RCC 7860 (cell line): ENCODE measurements at places on chromosomes 6 and 20.
A peak's percentile ranks its signal among the peaks of the same experiment; 100 is the strongest.

GRCh38 chr6:13725570-13725969, 13.9 kb upstream of the RANBP9 start:
- DNase-seq, result peak; percentile 22

- DNase-seq, result no peak
These were observed 57.4 kb upstream of the FOXC1 start for GRCh38 chr6:1552296-1552761.

- DNase-seq, result no peak
These were observed 845 bp downstream of the HLA-DPA1 start for GRCh38 chr6:33072508-33073100.

GRCh38 chr20:24640686-24641085, 171.3 kb downstream of the SYNDIG1 start:
- DNase-seq, result no peak

DNA sequence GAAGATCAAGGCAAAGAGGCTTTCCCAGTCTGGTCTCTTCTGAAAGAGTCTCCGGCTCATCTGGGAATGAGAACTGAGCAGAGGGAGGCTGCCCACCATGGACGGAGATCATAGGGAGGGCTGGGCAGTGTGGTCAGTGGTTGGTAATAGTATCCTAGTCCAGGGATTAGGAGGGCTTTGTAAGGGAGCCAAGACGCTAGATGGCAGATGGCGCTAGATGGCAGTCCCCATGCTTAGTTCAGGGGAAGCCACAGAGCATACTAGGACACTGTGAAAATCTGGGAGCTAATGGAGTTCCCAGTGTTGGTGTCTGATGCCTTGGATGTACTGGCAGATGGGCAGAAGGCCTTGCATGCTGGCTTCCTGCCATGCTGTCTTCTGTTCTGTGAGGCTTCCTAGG, 21.7 kb upstream of the DAAM2 start:
- DNase-seq, result no peak

DNA sequence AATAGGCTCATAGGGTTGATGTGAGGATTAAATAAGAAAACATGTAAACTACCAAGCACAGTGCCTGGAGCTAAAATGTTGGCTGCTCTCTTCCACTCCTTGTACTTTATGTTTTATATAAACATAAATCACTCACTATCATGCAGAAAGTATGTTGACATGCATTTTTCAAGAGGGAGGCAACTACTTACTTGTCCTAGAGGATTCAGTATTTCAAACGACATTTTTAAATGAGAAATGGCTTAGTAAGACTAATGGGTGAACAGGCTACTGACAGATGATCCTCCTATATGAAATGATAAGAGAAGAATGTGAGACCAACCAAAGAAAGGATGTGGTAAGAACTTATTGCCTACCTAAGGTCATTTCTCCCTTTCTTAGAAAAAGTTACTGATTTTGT, 21.0 kb downstream of the LATS1 start:
- no peak for DNase-seq

- peak; percentile 48 for DNase-seq
These were observed 95.6 kb downstream of the JARID2 start for GRCh38 chr6:15341311-15342001.

DNA sequence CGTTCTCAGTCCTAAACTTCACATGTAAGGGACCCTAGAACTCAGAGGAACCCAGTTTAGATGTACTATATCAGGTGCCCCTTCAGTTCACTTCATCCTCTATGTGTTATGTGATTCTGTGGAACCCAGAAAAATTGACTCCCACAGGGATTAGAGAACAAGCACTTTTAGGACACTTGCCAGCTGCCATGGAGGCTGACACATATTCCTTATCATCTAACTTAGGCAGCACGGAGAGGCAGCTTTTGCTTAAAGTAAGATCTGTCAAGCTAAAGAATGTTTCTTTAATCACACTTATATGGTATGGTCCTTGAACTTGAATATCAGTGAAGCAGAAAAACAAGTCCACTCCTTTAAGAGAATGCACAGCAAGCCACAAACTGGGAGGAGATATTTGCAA, 701.5 kb upstream of the ID4 start:
- no peak for DNase-seq

GRCh38 chr6:137217801-137218472, 1.2 kb downstream of the IFNGR1 start:
- DNase-seq, result no peak

- no peak for DNase-seq
These were observed 117.8 kb upstream of the NEDD9 start for GRCh38 chr6:11350294-11350693.

DNA sequence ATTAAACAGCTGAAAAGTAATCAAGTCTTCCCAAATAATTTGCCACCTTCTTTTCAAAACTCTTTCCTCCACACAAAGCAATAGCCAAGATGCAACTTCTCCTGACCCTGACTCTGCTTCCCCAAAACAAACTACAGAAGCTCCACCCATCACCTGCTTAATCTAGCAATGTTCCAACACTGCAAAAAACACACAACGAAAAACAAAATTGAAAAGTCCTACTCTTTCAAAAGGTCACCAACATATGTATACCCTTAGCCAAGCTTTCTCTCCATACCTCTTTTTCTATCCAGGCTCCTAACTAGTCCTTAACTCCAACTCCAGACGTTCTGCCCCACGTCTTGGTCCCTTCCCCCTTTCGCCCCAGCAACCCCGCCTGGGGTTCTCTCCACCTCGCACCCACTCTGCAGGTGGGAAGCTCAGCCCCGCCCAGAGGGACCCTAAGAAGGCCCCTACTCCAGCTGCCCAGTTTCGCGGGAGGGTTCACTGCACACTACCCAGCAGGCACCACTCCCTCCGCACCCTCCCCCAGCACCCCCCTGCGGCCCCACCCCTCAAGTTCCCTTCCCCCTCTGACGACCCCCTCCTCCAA, 717 bp downstream of the CSNK2A1 start:
- DNase-seq, result no peak

DNA sequence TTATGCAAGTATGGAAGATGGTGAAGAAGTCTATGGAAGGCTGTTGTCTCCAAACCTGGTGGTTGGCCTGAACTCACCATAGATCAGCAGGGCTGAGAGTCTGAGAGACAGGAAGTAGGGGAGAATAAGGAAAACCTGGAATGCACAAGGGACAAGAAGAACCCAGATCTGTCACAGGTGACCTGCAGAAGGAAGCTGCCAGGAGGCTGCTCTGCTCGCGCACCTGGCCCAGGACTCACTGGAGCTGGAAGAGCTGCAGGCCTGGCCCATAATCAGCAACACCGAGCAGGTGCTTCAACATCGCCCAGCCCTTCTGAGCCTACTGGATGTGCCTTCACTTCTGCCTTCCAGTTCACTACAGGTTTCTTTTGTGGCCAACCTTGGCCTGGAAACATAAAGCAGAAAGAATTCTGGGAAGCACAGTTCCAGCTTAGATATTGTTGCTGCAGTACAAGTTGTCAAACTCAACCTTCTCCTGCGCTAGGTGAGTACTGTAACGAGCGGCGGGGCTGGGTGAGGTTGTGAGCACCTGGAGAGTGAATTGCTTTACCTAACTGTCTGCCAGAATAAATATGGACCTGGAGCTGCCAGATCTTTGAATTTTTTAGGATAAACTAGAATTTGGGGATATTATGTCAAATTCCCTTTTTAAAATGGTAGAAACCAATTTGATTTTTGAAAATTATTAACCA, 82.4 kb downstream of the CDH26 start:
- DNase-seq, result no peak

- DNase-seq, result no peak
These were observed 3.9 kb downstream of the ZFP57 start for GRCh38 chr6:29676981-29677601.

DNA sequence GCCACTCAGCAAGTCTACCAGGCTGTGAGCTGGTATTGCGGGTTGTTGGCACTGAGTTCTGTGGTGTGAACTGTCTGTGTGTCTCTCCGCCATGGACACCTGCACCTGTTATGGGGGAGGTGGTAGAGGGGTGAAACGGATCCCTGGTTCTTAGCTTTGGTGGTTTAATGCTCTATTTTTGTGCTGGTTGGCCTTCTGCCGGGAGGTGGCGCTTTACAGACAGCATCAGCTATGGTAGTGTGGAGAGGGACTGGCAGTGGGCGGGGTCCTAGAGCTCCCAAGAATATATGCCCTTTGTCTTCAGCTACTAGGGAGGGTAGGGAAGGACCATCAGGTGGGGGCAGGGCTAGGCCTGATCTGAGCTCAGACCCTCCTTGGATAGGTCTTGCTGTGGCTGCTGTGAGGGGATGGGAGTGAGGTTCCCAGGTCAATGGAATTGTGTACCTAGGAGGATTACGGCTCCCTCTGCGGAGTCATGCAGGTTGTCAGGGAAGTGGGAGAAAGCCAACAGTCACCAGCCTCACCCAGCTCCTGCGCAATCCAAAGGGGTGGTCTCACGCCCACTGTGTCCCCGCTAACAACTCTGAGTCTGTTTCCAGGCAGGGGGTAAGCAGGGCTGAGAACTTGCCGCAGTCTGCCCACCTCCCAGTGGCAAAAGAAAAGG, 154.3 kb downstream of the CCDC170 start:
- DNase-seq, result no peak

DNA sequence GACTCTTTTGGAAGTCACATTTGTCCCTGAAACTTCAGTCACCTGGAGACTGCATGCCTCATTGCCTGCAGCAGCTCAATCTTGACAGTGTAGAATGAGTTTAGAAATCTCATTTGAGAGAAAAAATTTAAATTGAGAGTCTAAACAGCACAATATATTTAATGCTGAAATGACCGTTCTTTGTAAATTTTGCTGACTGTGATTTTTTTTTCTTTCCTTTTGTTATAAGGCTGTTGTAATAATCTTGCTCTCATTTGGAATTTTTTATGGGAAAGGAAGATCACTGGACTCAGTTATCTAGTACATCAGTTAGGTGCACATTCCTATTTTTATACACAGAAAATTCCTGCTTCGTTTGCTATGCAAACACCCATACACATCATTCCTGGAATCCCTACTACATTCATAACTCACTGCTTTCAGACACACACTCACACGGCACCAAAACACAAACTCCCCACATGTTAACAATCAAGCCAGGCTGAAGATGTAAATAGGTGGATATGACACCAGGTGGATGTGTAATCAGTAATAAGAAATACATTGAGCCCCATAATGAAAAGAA, 43.8 kb downstream of the PTCHD4 start:
- DNase-seq, result no peak

DNA sequence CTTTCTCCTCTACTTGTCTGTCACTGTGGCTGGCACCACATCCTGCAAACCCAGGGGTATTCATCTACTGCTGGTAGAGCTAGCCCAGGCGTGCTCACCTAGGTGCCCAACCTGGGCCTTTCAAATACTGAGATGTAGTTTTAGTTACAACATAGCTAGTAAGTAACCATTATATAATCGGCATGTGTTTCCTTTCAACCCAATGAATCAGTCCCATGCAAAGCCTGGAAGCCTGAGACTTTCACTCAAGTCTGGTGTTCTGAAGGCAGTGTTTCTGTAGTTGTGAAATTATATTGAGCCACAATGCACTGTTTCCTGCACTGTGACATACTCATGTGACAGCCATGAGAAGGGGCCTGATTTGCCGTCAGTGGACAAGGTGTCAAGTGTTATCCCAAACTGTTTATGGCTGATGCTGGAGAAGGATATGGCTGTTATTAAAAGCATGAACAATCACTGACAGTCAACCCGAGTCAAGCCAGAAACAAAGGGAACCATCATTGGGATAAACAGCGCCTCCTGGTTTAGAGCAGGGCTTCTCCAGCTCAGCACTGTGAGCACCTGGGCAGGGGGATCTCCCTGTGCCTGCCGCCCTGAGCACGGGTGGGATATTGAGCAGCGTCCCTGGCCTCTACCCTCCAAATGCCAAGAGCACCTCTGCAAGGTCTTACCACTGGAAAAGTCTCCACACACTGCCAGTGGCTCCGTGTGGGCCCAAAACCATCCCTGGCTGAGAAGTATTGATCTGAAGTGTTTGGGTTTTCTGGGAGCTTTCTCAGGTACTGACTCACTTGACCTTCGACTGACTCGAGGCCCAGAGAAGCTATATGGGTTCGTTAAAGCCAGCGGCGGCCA, 1.6 kb downstream of the PSMA7 start:
- no peak for DNase-seq

GRCh38 chr6:106163966-106164877, 78.1 kb downstream of the PRDM1 start:
- no peak for DNase-seq

DNA sequence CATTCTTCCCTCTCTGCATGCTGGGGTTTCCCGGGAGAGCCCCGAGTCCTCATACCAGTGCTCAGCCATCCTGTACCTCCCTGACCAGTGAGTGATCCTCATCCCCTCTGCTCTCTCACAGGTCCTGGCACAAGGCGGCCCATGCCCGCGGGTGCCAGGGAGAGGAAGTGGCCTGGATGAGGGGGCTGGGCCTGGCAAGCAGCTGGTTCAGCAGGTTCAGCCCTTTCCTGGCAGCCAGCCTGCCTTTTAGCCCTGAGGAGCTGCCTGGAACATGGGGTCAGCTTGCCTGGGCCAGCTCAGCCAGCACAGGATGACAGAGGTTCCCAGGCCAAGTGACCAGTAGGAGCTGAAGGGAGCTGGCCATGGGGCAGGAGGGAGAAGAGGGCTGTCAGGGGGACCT, 10.9 kb downstream of the MOCS1 start:
- DNase-seq, result no peak
